ENCODE measurements at places on chromosomes 1 and 21.

- no peak for DNase-seq
Observed at GRCh38 chr1:229845410-229846138, 219.5 kb downstream of the URB2 start.

DNA sequence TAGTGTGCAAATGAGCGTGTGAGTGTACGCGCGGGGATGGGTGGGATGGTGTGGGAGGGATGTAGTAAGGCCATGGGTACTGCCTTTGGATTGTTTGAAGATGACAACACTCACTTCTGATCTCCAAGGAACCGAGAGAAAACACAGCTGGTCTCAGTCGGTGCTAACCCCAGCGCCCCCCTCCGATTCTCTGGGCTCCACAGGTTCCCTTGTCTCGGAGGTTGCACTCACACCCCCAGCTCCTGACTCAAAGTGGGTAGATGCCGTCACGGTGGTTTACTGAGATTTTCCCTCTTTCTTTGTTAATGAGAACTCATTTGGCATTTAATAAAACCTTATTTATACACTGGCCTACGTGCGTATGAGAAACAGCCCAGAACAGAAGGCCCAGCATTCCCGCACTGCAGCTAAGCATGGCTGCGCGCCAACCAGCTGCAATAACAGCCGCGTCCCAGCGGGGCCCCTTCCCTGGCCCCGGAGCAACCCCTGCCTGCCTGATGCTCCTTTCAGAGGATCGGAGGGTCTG, 25.8 kb downstream of the ABCA4 start:
- no peak for DNase-seq

GRCh38 chr1:226590614-226591013, 42.0 kb downstream of the STUM start:
- no peak for DNase-seq

- DNase-seq: no peak
Observed at GRCh38 chr1:45928486-45929205, 125.2 kb downstream of the MAST2 start.

DNA sequence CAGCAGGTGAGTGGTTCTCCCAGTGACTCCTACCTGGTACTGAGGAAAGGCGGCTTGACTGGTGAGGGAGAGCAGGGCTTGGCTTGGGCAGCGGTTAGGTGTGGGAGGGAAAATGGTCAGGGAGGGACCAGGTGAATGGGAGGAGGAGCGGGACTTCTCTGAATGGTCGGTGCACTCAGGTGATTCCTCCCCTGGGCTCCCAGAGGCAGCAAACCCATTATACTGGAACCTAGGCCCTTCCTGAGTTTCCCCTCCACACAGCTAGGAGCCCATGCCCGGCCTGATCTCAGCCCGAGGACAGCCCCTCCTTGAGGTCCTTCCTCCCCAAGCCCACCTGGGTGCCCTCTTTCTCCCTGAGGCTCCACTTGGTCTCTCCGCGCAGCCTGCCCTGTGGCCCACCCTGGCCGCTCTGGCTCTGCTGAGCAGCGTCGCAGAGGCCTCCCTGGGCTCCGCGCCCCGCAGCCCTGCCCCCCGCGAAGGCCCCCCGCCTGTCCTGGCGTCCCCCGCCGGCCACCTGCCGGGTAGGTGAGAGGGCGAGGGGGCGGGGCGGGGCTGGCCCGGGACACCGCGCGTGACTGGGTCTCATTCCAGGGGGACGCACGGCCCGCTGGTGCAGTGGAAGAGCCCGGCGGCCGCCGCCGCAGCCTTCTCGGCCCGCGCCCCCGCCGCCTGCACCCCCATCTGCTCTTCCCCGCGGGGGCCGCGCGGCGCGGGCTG, 2.3 kb downstream of the ARTN start:
- no peak for DNase-seq

DNA sequence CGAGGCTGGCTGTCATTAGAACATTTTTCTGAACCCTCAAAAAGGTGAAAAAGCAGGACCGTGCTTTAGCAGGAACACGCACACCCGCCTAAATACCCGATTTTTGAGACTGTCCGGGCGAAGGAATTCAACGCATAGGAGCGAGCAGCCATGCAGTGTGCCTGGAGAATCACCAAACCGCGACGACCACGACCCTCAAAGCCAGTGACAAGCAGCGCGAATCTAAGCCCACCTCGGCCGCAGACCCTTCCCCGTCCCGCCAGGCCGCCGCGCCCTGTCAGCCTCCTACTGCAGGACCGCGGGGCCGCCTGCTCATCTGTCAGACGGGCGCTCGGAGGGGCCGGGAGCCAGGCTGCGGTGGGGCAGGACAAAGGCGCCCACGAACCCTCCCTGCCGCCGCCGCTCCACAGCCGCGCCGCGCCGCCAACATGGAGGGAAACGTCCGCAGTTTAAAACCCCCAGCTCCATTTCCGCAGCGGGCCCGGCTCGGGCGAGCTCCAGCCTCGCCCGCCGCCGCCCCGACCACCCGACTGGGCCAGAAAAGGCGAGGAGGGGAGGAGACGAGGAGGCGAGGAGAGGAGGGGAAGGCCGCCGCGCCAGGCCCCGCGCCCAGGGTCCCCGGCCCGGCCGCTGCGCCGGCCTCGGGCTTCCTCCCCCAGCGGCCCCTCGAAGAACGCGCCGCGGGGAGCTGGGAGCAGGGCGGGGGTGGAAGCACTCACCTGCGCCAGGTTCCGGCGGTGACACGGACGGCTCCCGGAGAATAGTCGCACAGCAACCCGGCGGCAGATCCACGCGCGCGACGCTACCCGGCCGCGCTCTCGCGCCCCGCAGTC, at the start of gene LBR:
Gene LBR, minus strand, starts transcription at position 804 of the 833 bp plus-strand sequence. CDS start 3,963 bp downstream, outside the sequence.
- DNase-seq: no peak

DNA sequence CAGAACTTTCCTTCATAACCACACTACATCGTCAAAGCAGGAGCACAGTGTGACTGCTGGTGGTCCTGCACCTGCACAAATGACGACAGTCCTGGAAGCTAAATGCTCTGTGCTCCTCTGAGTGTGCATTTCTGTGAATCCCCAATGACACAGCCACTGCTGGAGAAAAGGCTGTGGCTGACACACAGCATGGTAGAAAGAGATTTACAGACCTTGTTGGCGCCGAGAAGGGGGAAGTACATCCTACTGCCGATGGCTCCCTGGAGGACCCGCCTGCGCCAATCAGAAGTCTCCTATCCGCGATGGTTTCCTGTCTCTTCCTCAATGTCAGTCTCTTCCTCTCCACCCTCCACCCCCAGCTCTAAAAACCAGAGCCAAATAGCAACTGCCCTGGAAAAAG, 115.4 kb upstream of the RAB4A start:
- peak; percentile 61 for DNase-seq

GRCh38 chr1:247487057-247487456, 29.2 kb upstream of the OR2B11 start:
- DNase-seq: peak; percentile 62

- DNase-seq: no peak
Observed at GRCh38 chr1:23561076-23561812, 1.9 kb upstream of the ID3 start.

DNA sequence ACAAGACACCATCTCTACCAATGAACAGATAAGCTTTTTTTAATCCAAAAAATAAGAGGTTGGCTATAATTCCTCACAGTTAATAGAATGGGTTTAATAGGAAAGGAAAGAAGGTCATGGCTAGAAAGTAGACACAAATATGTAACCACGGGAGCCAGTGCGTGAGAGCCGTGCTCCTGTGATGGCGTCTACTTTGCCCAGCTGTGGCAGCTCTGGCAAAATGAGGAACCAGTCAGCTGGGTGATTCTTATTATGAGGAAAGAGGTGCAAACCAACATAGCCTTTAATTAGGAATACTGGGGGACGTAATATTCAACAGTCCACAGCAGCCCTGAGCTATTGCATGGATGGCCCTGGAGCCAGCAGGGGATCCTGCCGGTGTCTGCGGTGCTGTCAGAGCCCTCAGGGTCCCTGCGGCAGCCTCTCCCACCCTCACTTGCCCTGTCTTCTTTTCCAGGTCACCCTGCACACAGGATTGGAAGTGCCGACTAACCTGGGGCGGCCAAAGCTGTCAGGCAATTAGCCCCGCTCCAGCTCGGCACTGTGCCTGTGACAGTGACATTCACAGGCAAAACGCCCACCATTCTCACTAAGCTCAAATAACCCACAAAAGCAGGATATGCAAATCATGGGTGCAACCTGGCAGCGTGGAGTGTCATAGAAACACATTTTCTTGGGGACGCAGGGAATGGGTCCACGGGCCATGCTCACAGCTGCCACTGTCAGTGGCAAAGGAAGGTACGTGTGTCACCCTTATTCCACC, 25.9 kb upstream of the GNPAT start:
- peak; percentile 63 for DNase-seq

DNA sequence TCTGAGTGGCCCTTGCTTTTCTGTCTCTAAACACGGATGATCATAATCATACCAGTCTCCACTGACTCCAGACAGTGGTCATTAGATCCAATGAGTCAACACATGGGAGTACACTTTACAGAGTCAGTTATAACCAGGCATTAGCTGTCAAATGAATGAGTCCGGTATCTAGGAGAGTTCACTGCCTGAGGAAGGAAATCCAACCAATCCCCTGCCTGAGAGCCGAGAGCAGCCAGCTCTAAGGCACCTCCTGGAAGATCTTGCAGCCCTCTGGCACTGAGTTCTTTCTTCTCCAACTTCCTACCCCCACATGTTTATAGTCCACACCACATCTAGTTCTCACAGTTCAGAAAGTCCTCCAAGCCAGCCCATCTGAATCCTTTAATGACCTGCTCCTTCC, 29.4 kb upstream of the RBM15 start:
- DNase-seq: no peak

- DNase-seq: no peak
Observed at GRCh38 chr1:40361637-40362036, 11.9 kb upstream of the SMAP2 start.

DNA sequence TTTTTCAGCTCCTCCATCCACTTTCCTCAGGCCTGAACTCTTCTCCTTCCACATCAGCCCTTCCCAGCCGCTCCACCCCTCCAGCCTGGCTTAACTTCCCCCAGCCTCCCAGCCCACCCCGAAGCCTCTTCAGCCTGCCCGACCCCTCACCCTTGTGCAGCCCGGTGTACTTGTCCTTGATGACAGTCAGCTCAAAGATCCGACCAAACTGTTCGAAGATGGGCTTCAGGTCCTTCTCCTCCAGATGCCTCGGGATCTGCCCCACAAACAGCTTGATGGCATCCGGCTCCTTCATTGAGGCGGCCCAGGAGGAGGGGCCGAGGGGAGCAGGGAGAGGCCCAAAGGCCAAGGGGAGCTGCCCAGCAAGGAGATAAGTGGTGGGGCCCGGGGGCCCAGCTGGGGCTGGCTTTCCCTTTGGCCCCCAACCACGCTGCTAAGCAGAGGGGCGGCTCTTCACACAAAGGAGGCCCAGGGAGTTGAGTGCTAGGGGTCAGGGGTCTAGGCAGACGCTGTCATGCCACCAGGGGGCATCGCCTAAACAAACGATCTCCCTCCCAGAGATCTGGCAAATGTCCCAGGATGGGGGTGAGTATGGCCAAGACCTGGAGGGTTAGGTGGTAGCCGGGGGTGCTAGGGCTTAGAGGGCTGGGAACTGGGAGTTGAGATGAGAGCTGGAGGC, 738 bp downstream of the CELF3 start:
- no peak for DNase-seq

DNA sequence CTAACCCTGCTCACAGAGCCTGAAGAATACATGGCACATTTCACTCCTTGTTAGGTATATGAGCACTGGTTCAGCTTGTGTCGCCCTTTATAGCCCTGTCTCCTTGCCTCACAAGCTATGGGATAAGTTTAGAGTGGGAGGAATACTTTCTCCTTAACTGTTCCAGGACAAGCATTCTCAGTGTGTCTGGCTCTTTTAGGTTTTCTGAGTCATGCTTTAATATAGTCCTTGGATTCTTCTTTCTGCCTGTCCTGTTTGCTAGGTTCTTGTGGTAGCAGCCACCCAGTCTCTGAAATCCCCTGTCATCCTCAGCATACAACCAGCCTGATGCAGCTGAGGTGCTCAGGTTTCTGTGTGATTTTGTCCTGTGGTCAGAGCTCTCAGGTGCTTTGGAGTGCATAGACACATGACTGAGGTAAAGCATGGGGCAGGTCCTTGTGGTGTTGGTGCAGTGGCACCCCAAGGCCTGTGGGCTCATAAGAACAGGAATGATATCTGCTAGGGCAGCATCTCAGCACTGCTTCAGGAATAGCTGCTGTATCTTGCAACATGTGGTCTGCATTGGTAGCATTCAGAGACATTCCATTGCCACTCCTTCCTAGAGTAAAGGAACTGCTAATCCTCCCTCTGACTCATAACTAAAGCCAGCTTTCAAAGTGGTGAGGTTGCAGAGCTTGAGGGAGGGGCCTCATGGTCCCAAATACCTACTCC, 14.2 kb upstream of the CASQ2 start:
- no peak for DNase-seq

DNA sequence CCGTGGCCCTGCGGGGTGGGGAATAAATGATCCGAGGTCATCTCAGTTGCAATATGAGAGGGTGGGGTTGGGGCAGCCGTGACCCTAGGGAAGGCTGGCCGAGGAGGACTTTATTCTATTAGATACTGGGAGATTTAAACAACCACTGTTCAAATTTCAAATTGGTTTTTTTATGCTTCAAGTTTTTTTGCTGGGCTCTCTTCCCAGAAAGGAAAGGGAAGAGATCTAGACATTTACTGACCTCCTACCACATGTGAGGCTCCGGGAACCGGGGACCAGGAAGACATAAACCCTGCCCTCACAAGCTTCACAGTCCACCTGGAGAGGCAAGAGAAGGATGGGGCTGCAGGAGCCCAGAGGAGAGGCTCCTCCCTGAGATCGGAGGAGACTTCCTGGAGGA, 207.3 kb downstream of the FOXD2 start:
- no peak for DNase-seq

- no peak for DNase-seq
Observed at GRCh38 chr1:65704318-65704717, 88.4 kb upstream of the PDE4B start.

DNA sequence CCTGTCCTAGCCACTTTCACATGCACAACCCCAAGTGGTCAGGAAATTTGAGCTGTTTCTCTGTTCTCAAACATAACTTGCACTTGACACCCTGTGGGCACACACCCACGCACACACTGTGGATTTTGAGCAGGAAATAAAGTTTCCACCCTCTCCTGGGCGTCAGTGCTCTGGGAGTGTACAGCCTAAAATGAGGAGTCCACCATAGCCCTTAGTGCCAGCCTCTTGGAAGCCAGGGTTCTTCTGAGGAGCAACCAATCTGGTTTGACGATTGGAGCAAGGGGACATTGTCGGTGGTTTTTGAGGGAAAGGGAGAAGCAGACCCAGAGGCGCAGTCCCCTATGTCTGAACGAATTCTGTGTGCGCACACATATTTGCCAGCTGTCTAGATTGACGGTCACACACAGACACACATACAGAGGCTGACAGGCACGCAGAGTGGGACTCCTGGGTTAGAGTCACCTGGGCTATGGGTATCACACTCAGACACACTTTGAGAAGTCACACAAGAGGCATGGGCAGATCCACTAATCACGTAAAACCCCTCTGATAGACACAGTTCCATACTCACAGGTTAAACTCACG, 2.7 kb downstream of the DMBX1 start:
- DNase-seq: no peak

GRCh38 chr1:58395355-58395754, 151.2 kb downstream of the OMA1 start:
- DNase-seq: no peak
